ENCODE measurements at places on chromosomes 16 and 17.

DNA sequence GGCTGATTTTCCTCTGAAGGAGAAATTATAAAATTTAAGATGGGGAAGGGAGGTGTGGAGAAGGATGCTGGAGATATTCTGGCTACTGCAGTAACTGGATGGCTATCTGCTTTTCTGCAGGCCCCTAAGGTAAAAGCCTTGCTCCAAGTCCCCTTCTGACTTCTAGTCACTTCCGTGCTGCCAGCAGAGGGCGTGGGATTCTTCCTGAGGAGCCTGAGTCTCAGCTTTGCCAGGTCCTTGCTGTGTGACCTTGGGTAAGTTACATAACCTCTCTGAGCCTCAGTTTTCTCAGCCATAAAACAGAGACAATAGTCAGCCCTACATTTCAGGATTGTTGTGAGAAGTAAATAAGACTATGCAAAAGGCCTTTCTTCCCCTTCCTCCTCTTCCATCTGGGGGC lies 24.3 kb upstream of the TMEM220 start:
- DNase-seq = peak; percentile 24

DNA sequence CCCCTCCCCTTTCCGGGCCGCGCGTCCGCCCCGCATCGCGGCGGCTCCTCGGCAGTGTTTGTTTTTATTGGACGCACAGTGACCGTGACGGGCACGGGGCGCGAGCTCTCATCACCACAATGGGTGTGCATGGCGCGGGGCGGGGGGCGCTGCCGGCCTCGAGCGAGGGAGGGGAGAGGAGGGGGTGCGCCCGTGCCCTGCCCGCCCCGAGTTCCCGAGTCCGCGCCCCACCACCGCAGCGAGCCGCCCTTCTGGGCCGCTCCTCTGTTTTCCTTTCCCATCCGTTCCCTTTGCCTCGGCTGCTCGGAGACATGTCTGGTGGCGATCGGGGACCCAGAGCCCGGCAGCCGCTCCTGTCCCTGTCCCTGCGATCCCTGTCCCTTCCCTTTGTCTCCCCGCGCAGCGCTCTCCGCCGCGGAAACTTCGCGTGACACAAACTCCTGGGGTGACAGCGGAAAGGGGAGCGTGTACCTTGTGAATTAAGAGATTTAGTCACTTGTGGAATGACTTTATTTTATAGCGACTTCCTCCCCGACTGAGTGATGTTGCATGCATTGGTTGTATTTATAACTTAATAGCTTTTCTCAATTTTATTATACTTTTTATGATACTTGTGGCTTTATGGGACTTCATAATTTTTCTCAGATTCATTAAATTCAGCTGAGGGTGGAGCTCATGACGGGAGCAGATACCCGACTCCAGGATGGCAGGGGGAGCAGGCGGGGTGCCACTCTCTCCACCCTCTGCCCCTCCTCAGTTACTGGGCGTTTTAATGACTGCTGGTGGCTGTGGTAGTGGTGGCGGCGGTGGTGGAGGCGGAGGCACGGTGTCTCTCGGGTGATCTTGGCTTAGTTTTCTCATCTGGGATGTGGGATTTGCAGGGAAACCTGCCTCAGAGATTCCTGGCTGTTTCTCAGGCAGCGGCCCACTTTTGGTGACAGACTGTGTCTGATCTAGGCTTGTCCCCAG lies 40.8 kb downstream of the MRM1 start:
- no peak for DNase-seq

- DNase-seq = no peak
Measured at GRCh38 chr16:85314512-85314971, 202.3 kb upstream of the CIBAR2 start.

DNA sequence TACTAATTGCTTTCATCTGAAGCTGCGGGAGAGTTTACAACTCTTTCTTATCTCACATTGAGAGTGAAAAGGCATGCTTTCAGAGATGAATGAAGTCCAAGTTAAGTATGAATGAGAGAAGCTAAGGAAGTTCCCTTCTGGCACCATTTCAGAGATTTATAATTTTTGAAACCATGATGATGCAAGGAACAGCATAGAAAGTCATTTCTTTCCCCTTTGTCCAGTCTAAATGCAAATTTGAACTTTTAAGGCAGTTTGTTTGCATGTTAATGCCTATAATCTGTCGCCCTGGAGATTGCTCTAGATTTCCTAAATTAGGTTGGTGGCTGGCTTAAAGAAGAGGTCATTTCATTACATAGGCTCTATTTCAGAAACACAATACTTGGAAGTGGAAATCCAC lies 594.8 kb upstream of the GOT2 start:
- no peak for DNase-seq
